ENCODE measurements at places on chromosomes 6 and 20.

GRCh38 chr6:91970700-91971099 lies 1383.8 kb upstream of the MAP3K7 start:
- no peak for DNase-seq

DNA sequence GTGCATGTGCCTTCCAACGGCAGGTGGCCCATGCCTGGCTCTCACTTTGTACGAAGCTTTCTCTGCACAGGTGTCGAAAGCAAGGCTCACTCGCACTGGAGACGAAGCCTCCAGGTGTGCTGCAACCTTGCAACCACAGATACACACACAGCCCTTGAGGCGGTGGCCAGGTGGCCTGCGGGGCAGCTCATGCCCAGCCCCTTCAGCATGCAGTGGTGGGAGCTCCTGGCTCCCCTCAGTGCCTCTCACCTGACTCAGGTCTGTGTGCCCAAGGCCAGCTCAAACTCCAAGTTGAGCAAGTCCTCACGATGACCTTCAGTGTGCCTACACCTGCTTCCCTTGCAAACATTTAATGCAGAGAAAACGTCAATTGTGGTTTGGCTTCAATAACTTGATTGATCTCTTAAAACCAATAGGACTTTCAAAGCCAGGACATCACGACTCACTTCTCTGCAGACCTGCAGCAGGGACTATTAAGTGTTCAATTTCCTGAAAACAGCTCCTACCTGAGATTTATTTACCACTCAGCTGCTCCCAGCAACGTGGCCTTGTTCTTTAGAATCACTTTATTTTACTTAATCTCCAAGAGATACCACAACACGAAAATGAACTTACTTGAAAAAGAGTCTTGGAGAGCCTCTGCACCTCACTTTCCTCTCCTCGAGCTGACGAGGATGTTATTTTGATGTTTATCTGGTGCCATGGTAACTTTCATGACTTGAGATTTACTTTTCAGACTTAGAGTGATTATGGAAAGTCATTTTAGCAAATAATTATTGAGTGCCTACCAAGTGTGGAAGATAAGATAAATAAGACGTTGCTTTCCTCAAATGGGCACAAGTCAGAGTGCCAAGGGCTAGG lies 86.3 kb downstream of the SLC22A23 start:
- no peak for DNase-seq

- DNase-seq: no peak
These were observed 69.8 kb downstream of the SCAND1 start for GRCh38 chr20:35884541-35884865.

DNA sequence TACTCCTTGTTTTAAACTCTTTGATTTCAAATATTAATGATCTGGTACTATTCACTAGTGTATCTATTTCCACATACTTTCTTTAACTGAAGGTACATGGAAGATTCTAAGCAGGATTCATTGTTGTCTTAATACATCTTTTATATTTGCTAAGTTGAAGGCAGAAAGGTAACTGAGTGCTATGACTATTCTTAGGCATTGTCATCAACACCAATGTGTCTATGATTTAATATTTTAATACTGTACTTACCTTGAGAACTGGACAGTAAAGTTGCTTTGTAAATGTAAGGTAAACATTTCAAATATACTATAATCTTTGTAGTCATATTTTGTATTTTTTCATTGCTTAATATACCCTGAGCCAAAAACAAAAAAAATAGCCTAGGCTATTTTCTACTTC lies 8.9 kb upstream of the BTBD9 start:
- DNase-seq: no peak

GRCh38 chr6:31162463-31163165 lies 4.2 kb downstream of the TCF19 start:
- no peak for DNase-seq

DNA sequence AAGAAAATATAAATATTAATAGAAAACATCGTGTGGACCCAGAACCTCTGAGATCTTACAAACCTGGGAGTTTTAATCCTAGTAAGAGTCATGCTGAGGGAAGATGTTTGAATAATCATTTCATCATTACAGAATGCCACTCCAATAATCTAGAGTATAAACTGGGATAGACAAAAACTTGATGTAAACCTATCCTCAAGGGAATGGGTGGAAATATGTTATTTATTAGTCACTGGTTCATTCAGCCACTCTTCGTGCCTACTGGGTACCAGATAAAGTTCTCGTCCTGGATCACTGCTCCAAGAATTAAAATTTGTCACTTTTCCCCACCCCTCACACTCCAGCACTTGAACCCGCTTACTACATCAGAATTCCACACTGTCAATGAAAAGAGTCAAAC lies 7.7 kb downstream of the HLA-B start:
- DNase-seq: no peak

DNA sequence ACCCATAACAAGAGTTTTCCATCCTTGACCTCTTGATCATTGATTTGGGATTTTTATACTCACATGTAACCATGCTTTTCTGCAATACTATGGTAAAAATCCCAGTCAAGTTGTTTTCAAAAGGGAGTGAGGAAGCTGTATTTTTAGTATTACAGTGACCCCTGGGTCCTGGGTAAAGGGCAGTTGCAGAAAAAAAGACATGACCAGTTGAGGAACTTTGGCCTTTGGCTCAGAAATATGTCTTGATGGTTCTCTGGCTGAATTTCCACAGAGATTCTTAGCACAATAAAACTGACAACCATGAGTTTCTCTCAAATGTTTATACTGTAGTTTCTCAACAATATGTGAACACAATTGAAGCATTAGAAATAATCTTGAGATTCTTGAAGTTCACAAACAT lies 28.6 kb upstream of the PRL start:
- DNase-seq: no peak

GRCh38 chr6:15888798-15889772 lies 226.3 kb upstream of the DTNBP1 start:
- DNase-seq: no peak

DNA sequence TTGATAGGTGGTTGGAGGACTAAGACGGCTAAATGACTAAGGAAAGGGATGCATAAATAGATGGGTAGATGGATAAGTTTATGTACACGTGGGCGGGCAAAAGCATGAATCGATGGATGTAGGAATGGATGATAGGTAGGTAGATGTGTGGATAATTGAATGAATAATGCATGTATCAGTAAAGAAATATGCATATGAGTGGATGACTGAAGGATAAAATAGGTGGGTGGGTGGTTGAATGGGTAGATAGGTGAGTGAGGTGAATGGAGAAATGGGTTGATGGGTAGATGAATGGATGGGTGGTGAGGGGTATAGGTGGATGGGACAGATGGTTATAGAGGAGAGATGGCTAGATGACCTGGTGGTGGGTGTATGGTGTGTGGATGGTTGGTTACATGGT lies 20.2 kb downstream of the SLC12A5 start:
- no peak for DNase-seq

- peak; percentile 78 for DNase-seq
These were observed 19.0 kb downstream of the PACSIN1 start for GRCh38 chr6:34484899-34485298.

DNA sequence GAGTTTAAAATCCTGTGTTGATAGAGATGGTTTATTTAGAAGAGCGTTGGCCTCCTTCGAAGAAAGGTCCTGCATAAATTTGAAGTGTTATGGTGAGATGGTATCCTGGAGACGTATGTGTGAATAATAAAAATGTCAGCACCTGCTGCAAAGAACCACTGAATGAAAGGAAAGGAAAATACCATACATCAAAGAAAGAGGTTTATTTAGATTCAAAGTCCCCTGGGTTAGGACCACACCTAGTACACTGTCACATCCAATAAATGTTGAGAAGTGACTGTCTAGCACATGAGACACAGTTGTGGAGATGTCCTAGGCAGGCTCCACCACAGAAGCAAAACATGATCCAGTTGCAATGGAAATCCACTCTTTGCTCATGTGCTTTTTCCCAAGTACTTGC lies 214.7 kb downstream of the PAX1 start:
- no peak for DNase-seq

Data from activated CD4-positive, alpha-beta memory T cell treated with anti-CD3 and anti-CD28 coated beads, Interleukin-2, amount 10 ng/mL, durations not matched to agents 7 days and 5 days (primary cell).